ENCODE measurements at places on chromosomes 2 and 18.
A peak's percentile ranks its signal among the peaks of the same experiment; 100 is the strongest.

GRCh38 chr2:6934345-6934744 is 17.1 kb downstream of the RNF144A start:
- DNase-seq, result peak; percentile 30

DNA sequence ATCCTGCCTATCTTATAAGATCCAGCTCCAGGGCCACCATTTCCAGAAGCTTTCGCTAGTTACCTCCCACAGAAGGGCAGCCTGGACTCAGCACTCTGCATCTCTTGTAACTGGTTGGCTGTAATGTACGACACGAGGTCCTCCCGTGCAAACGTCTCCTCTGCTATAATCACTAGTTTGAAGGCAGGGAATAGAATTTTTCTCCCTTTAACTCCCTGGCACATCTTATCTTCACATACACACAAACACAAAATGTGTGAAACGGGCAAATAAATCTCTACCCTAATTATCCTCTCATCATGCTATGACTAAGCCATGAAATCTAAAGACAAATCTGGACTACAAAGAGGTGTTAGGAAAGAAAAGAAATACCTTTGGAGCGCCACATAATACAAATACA is 36.8 kb downstream of the RNU4ATAC start:
- DNase-seq, result no peak

GRCh38 chr2:239302083-239302807 is 98.6 kb downstream of the HDAC4 start:
- no peak for DNase-seq

- DNase-seq, result no peak
Observed at GRCh38 chr2:173122936-173123335, 47.3 kb downstream of the MAP3K20 start.

DNA sequence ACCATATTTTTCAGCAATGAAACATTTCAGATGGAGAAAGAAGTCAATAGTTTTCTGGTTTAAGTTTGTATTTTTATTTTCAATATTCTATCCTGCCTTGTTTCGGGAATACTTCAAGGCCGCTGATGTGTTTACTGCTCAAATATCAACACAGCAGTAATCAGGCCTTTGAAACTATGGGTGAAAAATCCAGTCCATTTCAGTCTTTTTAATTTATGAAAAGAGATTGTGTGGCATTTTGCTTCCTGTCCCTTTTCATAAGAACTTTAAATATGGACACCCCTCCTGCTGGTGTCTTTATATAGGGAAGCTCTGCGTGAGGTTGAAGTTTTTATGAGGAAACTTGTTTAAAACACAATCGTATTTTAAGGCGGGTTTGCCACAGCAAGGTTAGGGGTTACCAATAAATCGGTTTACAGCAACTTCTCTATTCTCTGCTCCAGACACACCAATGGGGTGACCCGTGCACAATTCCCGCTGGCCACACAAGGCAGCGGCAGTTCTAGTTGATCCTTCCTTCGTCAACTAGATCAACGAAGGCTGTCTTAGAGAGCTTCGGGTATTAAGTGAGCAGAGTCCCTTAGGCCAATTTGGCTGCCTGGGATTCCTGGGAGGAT is 1.2 kb upstream of the TANC1 start:
- DNase-seq, result peak; percentile 18

DNA sequence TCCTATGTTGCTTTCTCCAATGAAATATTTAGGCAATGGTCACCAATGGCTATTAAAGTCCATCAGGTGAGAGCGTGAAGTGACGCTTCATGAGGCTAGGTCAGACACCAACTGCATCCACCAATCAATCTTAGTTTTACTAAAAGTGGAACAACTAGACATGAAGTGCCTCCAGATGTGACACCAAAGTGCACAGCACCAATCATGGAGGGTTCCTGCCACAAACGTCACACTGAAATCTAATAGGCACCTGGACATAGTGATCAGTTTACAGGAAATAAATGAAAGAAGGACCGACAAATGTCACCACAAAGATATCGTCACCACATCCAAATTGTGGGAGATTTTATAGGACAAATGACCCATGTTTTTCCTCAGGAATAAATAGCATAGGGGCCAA is 70.5 kb downstream of the PSMG2 start:
- DNase-seq, result no peak

DNA sequence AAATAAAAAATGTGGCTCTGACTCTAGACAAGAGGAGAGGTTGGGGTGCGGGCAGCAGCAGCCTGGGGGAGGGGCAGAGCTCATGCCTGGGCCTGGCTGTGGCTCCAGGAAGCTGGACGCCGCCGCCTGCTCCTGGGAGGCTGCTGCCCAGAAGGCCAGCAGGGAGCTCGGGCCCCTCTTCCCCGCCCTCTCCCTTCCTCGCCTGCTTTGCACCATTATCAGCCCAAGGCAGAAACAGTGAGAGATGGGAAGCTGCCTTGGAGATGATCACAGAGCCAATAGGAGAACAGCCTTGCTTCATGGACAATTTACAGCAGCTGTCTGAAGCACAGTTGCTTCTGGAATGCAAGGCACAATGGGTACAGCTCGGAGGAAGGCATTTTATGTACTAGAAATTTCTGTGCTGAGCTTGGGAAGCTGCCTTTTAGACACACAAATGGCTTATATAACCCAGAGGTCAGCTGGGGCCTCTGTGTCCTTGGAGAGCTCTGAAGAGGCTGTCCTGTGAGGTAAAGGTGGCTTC is 55.3 kb upstream of the AFF3 start:
- no peak for DNase-seq

- no peak for DNase-seq
Observed at GRCh38 chr2:223860809-223861738, 23.7 kb upstream of the AP1S3 start.

DNA sequence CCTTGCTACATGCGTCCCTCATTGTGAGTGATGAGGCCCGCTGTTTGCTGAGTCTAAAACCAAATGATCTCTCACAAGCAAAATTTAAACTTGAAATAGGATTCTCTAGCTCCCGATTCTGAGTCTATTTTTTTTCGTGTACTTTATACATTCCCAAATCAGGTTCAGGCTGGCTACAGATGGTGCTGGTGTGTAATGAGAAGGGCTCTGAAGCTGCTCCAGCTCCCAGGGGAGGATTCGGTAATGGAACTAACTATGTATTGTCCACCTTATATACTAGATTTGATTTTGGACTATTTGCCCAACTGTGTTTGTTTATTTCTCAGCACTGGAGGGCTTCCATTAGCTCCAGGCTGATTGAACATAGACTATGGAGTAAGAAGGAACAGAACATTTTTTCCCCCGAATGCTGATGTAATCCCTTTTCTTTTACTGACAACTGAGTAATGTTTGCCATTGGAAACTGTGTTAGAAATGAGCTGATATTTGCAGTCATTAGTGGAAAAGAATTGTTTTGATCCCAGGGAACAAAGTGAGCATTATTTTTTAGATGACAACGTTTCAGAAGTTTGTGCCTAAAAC is 274.0 kb upstream of the FIGN start:
- DNase-seq, result no peak

DNA sequence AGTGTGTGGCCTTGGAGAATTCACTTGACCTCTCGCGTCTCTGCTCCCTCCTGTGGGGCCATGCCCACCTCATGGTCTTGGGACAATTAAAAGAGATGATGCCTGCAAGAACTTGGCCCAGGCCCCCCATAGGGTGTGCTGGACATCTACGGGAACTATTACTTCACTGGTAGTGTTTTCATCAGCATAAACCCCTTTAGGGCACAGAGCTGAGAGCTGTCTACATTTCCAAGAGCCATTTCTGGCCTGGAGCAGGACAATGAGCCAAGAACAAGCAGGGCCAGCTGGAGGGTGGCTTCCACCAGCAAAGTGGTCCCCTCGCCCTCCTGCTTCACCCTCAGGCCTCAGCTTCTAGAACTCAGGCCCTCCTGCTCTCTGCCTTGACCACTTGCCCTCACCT is 232.3 kb downstream of the ZBTB7C start:
- DNase-seq, result no peak

DNA sequence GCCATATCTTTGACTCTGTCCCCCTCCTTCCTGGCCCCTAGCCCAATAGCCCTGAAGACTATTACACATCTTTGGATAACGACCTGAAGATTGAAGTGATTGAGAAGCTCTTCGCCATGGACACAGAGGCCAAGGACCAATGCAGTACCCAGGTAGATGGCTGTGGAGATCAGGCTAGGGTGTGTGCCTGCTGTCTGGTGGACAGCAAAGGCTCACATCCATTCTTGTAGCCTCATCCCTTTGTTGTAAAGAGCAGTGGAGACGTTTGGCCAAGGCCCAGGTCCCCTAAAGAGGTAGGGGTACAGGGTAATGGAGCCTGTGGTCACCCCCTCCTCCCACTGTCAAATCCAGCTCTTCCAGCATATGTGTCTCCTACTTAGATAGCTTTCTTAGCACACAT is 81.4 kb downstream of the EPAS1 start:
- no peak for DNase-seq

DNA sequence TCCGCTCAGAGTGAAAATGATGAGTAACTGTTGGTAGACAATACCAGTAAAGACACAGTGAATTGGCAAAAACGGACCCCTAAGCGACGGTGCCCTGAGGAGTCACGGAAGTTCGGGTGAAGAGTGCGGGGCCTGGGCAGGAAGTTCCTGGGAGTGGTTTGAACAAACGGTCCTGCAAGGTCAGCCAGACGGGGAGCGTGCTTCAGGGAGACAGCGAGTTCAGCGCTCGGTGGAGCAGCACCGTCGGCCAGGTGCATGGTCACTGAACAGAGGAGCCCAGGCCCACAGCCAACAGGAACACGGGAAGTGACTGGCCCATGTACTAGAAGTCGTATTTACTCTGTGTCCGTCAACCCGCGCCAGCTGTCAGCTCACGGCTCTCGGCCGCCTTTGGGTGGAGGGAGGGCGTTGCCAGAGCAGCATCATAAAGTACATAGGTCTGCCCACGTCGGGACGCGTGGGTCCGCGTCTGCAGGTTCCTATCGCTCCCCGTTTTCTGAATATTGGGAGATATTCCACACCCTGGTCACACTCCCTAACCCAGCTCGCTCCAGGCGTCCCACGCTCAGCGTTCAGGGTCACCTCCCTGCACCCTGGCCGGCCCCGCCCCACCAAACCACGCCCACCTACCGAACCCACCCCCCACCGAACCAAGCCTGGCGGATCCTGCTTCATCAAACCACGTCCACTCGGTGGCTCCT is 75.6 kb upstream of the UXS1 start:
- DNase-seq, result peak; percentile 6

DNA sequence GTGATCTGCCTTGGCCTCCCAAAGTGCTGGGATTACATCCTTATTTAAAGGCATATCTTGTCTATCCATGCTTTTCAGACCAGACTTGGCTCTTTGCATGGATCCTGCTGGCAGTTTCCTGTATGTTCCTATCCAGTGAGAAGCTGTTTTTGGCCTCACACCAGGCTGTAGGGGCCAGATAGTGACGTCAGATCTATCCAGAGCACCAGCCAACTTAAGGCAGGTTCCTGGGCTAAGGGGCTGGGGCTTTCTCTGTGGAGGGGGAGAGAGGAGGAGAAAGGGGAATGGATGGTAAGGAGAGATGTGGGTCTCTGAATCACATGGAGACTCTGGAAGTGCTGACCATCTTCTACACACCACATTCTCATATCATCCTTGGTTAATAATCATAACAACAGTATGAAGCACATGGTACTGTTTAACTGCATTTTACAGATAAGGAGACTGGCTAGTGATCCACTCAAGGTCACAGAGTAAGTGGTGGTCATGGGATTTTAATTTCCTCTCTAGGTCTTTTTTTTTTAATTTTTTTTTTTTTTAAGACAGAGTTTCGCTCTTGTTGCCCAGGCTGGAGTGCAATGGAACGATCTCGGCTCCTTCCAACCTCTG is 2.0 kb upstream of the FAM117B start:
- DNase-seq, result no peak

DNA sequence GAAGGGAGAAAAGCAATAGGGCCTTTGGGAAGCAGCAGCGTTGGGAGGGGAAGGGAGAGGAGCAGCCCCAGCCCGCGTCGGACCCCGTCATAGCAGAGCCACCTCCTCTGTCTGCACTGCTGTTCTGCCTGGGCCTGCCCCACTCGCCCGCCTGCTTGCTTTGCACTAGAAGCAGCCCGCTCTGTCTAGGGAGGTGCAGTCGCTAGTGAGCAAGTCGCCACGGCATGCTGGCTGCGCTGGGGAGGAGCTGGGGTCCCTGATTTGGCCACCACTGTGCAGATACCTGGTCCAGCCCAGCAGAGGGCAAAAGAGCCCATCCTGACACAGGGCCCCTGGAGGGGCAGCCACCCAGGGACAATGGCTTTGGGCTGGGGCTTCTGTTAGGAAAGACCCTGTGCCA is 8.0 kb upstream of the TMEM214 start:
- DNase-seq, result no peak

GRCh38 chr2:1607971-1608688 is 136.2 kb downstream of the PXDN start:
- DNase-seq, result no peak

- no peak for DNase-seq
Observed at GRCh38 chr2:221050020-221050795, 521.9 kb downstream of the EPHA4 start.

DNA sequence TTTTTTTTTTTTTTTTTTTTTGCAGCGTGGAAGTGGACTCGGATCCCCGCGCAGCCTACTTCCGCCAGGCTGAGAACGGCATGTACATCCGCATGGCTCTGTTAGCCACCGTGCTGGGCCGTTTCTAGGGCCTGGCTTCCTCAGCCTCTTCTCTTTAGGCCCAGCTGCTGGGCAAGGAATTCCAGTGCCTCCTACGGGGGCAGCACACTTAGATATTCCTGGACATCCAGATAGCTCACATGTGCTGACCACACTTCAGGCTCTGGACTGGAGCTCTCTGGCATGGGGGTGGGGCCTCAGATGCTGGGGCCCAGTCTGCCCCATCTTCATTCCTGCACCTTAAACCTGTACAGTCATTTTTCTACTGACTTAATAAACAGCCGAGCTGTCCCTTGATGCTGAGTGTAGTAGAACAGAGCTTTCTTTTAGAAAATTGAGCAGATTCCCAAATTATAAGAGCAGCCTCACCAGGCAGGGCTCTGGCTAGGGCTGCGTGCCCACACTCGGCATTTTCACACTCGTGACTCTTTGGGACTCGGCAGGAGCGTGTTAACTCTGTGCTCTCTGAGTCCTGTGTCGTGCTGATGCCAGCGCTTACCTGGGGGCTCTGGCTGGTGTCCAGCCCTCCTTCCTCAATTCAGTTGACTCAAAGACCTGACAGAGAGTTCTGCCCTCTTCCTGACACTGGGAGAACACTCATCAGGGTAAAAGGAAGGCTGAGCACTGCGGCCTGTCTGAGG is 19.3 kb downstream of the SLC30A3 start:
- no peak for DNase-seq

- no peak for DNase-seq
Observed at GRCh38 chr2:193332941-193333340, 1138.2 kb upstream of the TMEFF2 start.

DNA sequence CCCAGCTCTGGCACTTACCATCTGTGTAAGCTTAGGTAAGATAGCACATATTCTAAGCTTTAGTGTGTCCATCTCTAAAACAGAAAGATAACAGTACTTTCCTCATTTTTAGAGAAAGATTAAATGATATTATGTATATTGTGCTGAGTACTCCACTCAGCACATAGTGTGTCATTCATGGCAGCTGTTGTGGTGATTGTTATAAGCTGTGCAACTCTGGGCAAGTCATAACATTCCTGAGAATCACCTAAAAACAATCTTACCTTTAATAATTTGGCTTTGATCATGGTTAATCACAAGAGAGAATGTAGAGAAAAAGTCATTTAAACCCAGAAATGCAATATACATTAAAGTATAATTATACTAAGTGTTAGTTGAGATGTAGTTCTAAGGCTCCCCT is 391.5 kb downstream of the GALNT13 start:
- no peak for DNase-seq

GRCh38 chr2:12110481-12110880 is 364.0 kb downstream of the LPIN1 start:
- no peak for DNase-seq

All from NB4 (cell line).